ENCODE measurements at places on chromosomes 5 and 9.

DNA sequence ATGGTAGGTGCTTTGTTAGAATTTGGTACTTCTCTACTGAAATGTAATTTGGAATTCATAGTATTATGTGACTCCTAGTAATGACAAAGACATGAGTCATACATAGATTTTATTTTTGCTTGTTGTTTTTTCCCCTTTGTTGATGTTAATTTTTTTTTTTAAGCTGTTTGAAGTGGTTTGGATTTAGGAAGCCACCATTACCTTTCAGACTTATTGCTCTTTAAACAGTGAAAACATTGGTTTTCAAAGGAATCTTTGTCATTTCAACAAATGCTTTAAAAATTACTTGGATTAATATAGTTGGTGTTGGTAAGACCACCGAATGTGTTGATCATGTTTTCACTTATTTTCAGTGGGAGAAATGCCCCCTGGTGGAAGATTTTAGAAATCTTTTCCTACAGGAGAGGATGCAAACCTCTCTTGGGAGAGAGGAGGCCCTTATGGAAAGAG is 170.1 kb upstream of the PITX1 start:
- no peak for DNase-seq

GRCh38 chr5:79771387-79771786 is 81.8 kb downstream of the CMYA5 start:
- peak; percentile 7 for DNase-seq

DNA sequence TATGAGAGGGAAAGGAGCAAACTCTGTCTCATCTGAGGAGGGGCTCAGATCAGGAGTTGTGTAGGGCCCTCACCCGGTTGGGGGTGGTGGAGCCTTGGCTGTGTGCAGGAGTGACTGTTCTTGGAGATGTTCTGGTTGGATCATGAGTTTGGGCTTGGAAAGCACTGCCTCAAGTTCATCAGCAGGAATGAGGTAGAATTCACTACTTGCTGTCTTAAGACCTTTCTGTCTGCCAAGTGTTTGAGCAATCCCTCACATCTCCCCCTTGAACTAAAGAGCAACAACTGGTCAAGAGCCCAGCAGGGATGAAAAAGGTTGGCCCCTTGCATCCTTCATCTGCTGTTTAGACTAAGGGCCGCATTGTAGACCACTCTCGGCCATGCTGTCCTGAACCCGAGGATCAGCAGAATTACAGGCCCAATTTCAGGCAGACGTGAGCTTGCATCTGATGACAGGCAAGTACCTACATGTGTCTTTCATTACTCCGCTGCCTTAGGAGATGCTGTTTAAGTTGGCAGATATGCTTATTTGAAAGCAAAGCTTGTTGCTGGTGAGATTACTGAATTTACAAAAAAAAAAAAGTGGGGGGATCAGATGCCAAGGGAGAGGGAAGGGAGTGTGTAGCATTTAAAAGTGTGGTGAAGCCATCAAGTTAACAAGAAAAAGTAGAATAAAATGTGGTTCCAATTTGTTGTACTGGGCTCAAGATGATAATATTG is 36.4 kb downstream of the PIK3R1 start:
- no peak for DNase-seq

DNA sequence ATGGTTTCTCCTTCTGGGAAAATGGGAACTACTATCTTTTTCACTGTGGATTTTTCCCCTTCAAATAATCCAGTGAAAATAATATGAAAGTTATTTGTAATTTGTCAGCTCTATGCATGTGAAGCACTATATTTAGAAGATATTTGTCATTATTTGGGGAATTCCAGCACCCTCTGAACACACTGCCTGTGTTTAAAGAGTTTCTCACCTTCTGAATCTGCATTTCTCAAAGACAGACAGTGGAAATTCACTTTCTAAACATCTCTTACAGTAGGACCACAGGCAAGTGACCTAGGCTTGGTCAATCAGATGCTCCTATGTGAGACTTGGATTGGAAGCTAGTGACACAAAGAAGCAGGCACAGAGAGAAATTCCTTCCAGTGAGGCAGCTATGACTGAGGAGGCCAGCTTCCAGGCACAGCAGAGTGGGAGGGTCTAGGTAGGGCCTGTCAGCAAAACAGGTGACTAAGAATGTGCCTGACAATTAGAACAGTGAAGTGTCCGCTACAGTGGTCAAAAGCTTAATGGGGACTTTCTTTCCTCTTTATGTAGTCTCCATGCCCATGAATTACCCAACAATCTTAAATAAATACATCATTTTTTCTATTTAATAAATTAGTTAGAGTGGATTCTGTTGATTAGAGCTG is 167.2 kb downstream of the HMHB1 start:
- DNase-seq: no peak

DNA sequence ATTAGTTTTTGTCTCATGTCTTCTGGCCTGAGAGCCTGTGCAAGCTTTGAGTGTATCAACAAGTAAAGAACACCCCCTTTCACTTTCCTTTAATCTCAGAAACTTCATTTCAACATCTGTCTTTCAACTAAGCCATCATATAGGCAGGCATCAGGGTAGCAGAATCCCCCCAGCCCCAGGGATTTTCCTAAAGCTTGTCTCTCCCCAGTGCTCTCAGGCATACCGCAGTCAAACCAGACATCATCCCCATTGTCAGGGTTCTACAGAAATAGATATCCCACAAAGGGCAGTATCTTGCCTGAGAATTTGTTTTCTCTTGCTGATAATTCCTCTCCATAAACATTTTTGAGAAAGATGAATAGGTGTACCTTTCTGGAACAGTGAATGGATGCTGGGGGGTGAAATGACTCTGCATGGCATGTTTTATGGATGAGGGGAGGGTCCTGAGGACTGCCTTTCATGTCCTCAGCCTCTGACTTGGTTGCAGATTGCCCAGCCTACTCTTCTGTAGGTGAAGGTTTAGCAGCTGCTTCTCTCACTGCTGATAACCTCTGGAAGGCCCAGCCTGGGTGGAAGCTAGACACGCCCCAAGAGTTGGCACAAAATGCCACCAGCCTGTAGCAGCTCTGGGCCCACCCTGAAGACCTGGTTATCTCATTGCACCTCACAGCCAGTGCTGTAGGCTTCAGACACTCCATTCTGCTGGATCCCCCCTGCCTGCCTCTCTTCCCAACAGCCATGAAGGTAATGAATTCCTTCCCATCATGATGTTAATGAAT is 20.5 kb upstream of the SHB start:
- DNase-seq: no peak

DNA sequence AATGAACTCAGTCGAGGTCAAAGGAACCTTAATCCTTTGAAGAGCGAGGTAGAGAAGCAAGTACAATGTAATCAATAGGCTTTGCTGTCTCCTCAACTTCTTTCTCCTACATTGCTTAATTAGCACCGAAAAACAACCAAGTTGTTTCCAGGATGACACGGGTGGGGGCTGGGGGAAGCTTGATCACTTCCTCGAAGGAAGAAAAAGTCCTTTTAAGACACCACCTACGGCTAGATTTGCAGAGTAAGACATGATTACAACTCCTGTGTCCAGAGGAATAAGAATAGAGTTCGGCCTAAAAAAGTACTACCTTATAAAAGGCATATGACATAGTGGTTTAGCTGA is 811 bp upstream of the ARRDC3 start:
- peak; percentile 39 for DNase-seq

DNA sequence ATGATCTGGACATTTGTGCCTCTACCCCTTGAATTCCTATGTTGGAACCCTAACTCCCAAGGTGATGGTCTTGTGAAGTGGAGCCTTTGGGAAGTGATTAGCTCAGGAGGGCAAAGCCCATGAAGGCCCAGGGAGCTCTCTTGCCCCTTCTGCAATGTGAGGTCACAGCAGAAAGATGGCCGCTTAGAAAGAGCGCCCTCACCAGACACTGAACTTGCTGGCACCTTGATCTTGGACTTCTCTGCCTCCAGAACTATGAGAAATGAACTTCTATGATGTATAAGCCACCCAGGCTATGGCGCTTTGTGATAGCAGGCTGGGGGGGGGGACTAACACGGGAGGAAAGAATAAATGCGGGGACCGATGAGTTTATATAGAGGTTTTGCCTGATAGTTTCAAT is 45.3 kb downstream of the AGXT2 start:
- no peak for DNase-seq

DNA sequence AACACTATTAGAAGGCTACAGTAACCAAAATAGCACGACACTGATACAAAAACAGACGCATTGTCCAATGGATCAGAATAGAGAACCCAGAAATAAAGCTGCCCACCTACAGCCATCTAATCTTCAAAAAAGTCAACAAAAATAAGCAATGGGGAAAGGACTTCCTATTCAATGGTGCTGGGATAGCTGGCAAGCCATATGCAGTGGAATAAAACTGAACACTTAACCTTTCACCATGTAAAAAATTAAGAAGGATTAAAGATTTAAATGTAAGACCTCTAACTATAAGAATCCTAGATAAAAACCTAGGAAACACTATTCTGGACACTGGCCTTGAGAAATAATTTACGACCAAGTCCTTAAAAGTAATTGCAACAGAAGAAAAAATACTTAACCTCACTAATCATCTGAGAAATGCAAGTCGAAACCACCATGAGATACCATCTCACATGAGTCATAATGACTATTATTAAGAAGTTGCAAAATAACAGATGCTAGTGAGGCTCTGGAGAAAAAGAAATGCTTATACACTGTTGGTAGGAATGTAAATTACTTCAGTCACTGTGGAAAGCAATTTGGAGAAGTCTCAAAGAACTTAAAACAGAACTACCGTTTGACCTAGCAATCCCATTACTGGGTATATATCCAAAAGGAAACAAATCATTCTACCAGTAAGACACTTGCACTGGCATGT is 203.3 kb upstream of the CDH9 start:
- DNase-seq: no peak

DNA sequence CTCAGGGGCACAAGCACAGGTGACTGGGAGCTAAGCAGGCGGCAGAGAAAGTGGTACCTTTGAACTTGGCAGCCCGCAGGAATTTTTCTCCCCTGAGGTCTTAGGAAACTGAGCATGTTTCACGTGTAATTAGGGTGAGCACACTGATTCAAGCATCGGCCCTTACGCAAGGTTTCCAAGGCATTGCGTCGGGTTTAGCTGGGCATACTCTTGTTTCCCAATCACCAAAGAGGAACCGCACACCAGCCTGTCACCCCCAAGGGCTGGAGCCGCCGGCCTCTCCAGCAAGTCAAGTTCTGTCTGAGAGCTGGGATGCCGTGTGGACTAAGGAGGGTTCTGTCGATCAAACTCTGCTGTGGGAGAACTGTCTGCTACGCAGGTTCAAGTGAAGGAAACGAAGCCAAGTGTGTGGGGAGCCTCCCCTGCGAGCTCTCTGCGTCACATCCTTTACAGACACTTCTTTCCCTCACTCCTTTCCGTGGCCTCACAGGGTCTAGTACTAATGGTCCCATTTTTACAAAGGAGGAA is 53.0 kb downstream of the ERGIC1 start:
- no peak for DNase-seq

GRCh38 chr9:117723986-117724625 is 19.9 kb downstream of the TLR4 start:
- DNase-seq: no peak

- DNase-seq: peak; percentile 21
Observed at GRCh38 chr5:36728697-36729543, 122.5 kb downstream of the SLC1A3 start.

DNA sequence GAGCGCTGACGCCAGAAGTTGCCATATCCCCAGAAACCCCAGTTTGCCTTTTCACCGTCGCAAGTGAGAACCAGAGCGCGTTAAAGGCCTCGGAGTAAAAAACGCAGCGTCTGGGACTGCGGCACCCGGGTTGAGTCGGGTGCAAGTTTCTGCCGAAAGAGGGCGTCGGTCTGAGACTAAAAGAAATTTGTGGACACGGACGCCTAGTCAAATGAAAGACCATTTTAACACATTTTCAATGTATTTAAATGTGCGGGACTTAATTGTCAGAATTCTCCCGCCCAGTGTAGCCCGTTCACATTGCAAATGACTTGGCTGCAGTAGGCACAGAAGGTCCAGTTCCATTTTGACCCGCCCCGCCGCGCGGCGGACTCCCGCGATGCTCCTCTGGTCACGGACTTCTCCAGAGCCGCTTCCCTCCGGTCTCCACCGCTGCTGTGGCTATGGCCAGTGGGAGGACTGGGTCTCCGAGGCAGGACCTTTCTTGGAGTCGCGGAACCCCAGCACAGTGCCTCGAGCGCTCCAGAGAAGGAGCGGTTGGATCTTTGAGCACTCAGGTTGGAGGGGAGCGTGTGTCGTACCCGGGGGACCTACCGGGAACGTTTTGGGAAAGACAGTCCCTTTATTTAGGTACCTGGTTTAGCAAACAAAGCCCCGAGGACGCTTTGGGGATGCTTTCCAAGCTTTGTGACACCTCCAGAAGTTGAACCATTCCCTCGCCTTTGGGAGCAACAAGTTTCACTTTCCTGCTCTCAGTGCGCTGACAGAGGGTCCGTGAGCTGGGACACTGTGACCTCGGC is 1.2 kb upstream of the NPR3 start:
- peak; percentile 12 for DNase-seq

DNA sequence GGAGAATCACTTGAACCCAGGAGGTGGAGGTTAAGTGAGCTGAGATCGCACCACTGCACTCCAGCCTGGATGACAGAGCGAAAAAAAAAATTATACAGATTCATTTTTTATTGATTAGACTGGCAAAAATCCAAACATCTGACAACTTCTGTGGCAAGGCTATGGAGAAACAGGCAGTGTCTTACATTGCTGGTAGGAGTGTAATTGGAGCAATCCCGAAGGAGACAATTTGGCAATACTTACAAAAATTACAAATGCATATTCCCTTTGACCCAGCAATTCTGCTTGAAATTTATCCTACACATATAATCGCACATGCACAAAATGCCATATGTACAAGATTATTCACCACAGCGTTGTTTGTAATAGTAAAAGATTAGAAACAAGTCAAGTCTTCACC is 86.8 kb downstream of the MAPKAP1 start:
- no peak for DNase-seq

Measured in DMS 273 treated with DMSO at 0.1 percent for 48 hours (cell line).